ENCODE measurements at places on chromosomes 12 and 14. TPM values are rescaled to one million over a fixed set of nuclear protein-coding genes. Genes with fewer than 3 reads are reported as not detected.

GRCh38 chr12:54415221-54415929, 3.7 kb downstream of the ITGA5 start:
- DNase-seq, result no peak

DNA sequence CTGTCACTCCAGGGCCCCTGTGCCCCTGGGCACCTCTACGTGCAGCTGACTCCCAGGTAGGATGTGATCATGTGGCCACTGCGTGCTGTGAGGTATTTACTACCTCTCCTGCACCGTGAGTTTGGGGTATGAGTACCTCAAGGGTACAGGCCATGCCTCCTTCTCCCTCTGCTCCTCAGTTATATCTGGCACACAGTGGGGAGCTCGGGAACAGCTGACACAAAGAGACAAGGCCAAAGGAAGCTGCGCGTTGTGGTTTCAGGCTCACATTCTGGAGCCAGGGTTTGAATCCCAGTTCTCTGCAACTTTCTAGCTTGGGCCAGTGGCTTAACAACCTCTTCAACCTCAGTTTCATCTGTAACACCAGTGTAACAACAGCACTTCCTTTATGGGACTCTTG, 7.8 kb upstream of the SLC6A12 start:
- DNase-seq, result no peak

DNA sequence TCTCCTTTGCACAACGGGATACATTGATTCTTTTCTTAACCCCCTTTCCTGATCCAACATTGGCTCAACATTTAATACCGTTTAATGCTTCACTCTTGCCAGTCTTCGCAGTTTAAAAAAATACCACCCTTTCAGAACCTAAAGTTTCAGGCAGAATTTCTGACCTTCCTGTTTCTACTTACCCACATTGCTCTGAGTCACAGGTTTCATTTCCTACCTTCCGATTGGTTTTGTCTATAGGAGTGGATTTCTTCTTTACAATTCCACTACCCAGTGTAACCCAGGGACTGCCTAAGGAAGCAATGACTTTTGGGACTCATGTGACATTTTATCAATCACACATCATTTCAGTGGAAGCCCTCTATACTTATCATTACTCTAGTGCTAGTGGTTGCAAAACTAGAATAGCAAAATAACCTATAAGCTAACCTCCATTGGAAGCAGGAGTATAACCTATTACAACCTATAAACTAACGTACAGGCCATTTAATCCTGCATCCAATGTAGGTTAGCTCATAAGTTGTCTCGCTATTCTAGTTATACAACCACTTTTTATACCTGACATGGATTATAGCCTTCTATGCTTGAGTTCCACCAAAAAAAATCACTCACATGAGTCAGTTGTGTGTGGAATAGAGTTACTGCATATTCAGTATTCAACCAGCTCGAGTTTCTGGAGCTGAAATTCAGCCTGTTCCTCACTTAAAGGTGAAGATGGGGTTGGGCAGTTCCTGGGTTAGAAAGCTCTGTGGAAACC, 64.9 kb upstream of the KITLG start:
- no peak for DNase-seq

DNA sequence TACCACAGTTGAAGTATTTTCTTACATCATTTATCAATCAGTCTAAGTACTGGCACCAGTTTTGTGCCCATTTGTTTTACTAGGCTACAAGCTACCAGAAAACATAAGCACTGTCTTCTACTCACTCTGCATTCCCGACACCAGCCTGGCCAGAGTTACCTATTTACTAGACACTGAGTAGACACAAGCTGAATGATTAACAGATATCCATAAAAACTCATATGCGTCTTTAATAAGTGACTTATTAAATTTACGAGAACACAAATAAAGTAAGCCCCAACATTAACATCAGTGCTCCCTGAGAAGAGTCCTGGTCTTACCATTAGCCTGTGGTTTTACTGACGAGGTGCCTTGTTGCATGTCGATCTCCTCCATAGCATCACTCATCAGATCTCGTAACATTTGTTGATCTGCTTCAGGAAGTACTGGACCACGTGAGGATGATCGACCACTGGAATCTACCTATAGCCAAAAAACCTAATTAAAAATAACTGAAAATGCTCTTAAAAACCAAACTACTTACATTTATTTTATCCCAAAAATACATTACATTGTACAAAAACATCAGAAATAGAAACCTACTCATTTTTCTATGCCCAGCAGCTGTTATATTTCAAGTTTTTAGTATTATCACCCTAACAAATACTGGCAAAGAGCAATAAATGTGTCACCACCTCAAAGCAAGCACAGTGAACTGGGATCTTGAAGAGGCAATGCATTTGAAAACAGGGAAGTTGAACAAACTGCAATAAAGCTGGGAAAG, 53.3 kb downstream of the BDKRB1 start:
- no peak for DNase-seq

GRCh38 chr14:96173636-96174475, 30.8 kb upstream of the BDKRB2 start:
- no peak for DNase-seq

- no peak for DNase-seq
Measured at GRCh38 chr12:80692114-80692513, 15.3 kb upstream of the MYF6 start.

ALDH6A1 gene
- total RNA-seq, result 9.8 TPM

PZP gene
- total RNA-seq, result 0.22 TPM

All from lung microvascular endothelial cell (primary cell).